ENCODE measurements at places on chromosomes 2 and 18.
A peak's percentile ranks its signal among the peaks of the same experiment; 100 is the strongest.

DNA sequence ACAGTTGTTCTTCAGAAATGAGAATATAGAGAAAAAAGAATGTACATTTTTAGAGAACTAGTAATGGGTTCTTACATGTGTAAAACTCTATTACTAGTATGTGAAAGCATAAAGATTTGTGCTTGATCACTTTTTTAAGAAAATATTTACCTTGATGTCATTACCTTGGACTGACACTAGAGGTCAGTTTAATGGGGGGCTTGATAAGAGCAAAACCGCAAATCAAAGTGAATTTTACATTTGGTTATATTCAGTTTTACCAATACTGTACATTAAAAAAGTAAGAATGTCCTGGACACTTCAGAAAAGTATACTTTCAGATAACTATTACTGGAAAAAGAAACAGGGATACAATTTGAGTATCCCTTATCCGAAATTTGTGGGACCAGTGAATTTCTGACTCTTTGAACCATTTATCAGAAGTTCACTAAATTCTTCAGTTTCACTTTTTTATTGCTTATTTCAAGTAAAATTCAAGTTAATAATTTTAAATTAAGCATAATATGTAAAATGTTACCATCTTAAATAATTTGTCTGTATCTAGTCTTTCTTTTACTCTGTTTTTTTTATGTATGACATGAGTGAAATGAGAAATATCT lies 1149.5 kb downstream of the DSC3 start:
- DNase-seq, result peak; percentile 0

GRCh38 chr2:217353591-217353990 lies 493.7 kb upstream of the TNP1 start:
- DNase-seq, result no peak

DNA sequence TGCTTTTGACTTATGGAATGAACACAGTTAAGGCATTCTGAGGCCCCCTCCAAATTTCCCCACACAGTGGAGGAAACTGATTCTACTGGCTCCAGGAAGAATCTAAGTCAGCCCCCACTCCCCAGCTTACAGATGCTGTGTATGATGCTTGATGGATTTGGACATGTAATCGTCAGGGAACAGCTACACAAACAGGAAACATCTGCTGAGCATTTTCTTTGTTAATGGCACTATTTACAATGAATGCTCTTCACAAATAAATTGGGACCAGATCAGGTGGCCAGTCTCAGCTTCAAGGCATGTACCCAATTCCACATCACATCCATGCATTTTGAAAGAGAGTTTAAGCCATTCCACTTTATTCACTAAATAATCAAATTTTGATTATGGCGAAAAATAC lies 562.3 kb downstream of the SOX11 start:
- DNase-seq, result no peak

GRCh38 chr2:169065864-169066517 lies 3.4 kb upstream of the DHRS9 start:
- no peak for DNase-seq

- DNase-seq, result no peak
Observed at GRCh38 chr2:162106746-162107145, 32.7 kb upstream of the DPP4 start.

DNA sequence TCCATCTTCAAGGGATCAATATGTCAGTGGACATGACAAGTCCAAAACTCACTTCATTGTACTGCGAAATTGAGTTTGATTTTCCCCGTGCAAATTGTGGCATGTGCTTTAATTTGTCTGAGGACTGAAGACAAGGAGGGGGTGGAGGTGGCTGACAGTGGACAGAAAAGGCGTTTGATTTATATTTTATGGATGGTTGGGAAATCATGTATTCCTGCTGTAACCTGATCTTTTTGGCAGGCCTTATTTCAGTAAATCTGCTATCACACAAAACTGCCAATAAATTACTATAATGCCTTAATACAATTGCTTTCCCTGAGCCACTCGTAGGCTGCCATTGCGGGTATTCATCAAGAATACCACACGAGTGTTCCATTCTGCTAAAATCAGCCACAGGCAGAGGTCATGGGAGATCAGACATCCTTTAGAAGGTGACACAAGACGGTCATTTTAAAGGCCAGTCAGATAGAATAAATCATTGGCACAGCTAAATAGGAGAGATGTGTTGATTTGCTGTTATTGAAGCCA lies 720.5 kb downstream of the MBD2 start:
- DNase-seq, result no peak

- DNase-seq, result no peak
Observed at GRCh38 chr2:240169486-240170353, 29.3 kb upstream of the OTOS start.

GRCh38 chr2:88738271-88738670 lies 46.8 kb downstream of the RPIA start:
- DNase-seq, result peak; percentile 71

DNA sequence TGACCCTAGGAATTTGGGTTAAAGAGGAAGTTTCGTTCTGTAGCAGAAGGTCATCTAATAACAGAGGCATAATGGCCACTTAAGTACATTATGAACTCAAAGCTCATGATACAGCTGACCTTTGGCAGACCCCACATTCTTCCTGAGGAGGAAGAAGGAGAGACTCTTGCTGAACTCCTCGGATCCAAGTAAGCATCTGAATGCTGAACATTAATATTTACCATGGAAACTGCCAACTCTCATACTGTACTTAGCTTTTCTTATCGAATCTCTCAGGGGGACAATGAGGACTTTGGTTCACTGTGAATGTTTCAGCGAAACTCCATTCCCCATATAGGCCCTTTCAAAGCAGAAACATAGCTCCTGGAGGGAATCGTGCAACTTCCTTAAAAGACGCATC lies 781.4 kb upstream of the GYPC start:
- no peak for DNase-seq

DNA sequence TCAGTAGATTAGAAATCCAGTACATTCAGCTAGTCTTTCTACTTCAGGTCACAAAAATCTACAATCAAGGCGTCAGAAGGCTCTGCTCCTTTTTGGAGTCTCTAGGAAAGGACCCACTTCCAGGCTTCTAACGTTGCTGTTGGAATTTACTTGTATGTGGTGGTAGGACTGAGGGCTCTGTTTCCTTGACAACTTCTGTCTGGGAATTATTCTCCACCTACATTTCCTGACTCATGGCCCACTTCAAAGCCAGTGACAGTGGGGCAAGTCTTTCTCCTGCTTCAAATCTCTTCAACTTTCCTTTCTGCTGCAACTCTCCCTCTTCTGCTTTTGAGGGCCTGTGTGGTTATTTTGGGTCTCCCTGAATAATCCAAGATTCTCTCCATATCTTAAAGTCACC lies 10.4 kb upstream of the TMX3 start:
- peak; percentile 33 for DNase-seq

GRCh38 chr2:196482119-196483065 lies 157.1 kb upstream of the CCDC150 start:
- peak; percentile 92 for DNase-seq

DNA sequence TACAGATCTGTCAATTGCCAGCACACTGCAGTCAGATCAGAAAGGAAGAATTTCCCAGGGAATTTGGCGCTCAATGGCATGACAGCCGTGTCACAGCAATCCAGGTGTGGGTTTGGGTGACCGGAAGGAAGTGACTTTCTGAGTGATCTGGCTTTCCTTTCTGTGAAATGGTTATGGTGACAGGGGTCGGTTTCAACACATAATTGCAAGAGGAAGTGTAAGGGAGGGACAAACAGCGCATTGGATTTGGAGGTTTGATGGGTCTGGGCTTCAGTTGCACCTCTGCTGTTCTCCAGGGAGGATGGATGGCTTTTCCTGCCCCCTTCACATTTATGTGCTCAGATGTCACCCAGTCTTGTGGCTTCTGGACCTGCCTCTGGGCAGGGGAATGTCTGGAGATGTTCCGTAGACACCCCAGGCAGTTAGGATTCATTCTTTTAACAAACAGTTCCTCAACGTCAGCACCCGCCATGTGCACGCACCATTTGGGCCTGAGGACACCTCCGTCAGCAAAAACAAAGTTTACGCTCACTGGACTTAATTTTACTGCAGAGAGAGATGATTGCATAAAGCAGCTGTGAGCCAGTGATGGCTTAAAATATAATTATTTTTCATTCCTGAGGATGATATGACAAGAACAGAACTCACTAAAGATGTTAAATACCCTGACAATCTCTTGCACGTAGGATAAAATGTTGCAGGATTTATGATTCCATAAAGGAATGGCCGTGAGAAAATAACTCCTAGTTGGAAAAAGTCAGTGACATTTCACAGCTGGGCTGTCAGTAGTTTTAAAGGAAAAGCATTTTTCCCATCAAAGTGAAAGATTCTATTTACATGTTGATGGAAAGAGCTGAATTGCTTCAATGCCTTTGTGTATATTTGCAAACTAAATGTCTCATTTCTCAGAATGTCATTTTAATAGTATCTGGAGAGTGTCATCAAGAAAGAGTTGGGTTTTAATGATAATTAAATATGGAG lies 36.9 kb downstream of the MBP start:
- no peak for DNase-seq

DNA sequence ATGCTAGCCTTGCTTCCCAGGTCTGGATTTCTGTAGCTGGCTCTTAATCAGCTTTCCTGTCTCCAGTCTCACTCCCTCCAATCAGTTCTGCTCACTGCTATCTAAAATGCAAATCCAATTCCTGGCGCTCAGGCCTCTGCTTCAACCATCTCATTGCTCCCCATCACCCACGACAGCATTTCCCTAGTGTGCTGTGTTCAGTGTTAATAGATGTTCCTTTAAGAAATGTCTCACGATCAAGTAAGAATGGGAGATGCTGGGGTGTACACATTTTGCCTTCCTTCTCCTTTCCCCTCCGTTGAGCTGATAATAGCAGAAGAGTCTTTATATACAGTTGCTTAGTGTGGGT lies 1.6 kb upstream of the PUM2 start:
- no peak for DNase-seq

GRCh38 chr2:51410331-51410730 lies 378.4 kb upstream of the NRXN1 start:
- no peak for DNase-seq

- no peak for DNase-seq
Observed at GRCh38 chr18:45525301-45525700, 90.0 kb upstream of the SLC14A2 start.

- no peak for DNase-seq
Observed at GRCh38 chr2:224659714-224660113, 56.5 kb downstream of the CCDC195 start.

DNA sequence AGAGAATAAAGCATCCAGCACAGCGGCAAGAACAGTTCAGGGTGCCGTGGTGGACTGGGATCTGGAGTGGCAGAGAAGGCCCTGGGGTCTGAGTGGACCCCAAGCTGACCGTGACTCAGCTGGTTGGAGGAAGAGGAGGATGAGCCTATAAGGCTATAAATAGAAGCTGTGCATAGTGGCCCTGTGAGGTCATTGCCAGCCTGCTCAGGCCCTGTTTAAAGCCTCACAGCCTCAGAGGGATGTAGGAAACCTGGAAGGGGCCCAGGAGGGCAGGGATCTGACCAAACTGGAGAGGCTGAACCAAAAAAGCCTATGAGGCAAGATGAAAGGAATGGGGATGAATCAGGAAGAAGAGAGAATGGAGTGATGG lies 11.3 kb upstream of the DES start:
- peak; percentile 91 for DNase-seq

DNA sequence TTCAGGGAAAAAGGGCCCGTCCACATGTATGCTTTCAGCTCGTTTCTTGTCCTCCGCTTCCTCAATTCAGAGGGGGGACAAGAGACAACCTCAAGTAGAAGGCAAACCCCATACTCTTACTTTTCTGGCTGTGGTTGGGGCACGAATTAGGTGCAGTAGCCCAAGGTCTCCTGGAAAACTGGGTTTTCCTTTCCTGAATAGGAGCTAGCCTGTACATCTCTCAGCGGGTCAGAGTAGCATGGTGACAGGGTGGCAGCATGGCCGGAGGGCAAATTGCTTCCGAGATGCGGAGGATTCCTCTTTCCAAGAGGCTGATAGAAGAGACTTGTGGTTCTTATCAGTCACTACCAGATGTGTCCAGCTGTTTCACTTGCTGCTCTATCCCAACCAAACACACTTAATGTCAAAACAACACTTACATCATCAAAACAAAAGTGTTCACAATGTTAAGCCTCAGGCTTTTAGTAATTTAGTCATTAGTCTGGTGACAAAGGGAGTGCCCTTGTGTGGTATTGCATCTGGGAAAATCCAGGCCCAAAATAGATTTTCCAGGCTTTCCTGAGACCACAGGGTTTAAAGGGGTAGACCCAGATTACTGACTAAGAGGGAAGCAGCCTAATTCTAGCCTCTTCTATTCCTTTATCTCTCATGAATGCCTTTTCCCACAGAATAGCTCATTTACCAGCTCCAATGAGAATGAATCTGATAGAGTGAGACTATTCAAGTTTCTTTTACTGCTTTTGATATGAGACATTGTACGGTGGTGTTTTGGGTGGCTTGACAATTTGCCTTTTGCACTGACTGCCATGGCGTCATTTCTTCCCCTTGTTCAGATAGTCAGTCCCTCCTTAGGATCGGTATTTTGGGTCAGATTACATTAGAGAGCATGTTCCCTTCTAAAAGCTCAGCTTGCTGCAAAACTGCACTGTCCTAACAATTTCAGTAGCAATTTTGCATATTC lies 162.0 kb downstream of the LTBP1 start:
- DNase-seq, result peak; percentile 95

GRCh38 chr2:24899361-24899910 lies 20.6 kb downstream of the ADCY3 start:
- no peak for DNase-seq

DNA sequence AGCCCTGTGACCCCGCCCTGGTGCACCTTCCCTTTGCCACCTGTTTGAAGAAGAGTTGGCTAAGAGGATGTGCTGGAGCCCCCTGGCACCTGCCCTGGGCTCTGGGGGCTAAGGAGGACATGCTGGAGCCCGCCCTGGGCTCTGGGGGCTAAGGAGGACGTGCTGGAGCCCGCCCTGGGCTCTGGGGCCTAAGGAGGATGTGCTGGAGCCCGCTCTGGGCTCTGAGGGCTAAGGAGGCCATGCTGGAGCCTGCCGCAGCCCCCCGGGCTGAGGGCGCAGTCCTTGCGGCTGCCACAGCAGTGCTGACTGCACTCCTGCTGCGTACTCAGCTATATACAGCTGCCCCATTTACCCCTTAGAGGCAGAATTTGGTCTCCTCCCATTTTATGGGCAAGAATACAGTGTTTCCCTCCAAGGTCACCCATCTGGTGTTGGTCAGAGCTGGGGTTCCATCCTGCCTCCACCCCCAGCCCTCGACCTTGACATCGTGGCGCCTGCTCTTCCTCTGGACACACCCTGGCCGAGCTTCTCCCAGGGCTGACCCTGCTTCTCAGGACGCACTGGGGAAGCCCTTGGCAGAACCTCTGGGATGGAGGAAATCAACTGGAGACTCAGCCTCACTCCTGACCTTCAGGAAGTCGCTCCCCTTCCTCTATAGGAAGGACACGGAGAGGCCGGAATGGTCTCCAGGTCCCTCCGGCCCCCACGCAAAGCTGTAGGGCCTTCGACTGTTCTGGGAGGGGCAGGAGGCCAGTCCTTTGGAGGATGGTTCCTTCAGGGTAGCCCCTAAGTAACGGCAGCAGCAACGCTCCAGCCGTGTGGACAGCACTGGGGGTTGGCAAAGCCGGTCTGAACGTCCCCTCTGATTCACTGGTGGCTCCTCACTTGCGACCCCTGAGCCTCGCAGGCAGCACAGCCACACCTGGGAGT lies 65.0 kb upstream of the HPCAL1 start:
- no peak for DNase-seq

- peak; percentile 23 for DNase-seq
Observed at GRCh38 chr2:56130463-56131070, 53.2 kb upstream of the CCDC85A start.

- no peak for DNase-seq
Observed at GRCh38 chr2:86001326-86001725, 104.4 kb downstream of the POLR1A start.

- DNase-seq, result no peak
Observed at GRCh38 chr2:187215532-187216240, 232.4 kb downstream of the CALCRL start.

- no peak for DNase-seq
Observed at GRCh38 chr18:57273194-57273593, 79.2 kb upstream of the ST8SIA3 start.
